T-helper 1 cell (primary cell): ENCODE measurements at places on chromosomes 7 and 10.

GRCh38 chr7:132263151-132263550 is 313.1 kb downstream of the PLXNA4 start:
- no peak for DNase-seq

- no peak for DNase-seq
Measured at GRCh38 chr10:52213321-52213752, 100.7 kb upstream of the DKK1 start.

DNA sequence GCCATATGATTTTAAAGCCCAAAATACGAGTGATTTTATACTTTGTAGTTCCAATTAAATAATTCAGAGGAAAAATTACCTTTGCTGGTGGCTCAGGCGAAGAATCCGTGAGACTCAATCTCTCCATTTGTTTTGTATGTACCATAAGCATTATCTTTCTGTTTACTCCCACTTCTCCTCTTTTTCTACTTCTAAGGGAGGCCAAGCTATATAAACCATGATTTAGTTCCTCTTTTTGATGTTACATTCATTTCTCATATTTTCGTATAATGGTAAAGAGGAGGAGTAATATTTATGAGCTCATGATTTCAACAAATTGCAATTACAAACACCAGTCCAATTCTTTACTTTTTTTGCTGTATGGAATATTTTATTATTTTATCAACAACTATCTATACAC is 50.6 kb upstream of the TES start:
- DNase-seq: no peak

- no peak for DNase-seq
Measured at GRCh38 chr10:102024799-102025198, 31.2 kb downstream of the ARMH3 start.

GRCh38 chr10:95388539-95388938 is 97.7 kb upstream of the PDLIM1 start:
- no peak for DNase-seq

- no peak for DNase-seq
Measured at GRCh38 chr7:30436046-30436445, 42.5 kb downstream of the NOD1 start.

GRCh38 chr10:114195079-114195478 is 15.9 kb downstream of the TDRD1 start:
- DNase-seq: no peak

GRCh38 chr10:132010483-132010882 is 28.8 kb upstream of the BNIP3 start:
- DNase-seq: no peak

- DNase-seq: no peak
Measured at GRCh38 chr10:124614003-124614659, 130.0 kb downstream of the FAM53B start.

GRCh38 chr10:60525716-60526585 is 136.3 kb upstream of the ANK3 start:
- no peak for DNase-seq

GRCh38 chr10:118457824-118458428 is 115.8 kb upstream of the FAM204A start:
- no peak for DNase-seq

GRCh38 chr7:17061443-17061842 is 179.7 kb upstream of the AGR3 start:
- DNase-seq: no peak

- no peak for DNase-seq
Measured at GRCh38 chr7:127905491-127906330, 125.5 kb downstream of the LRRC4 start.

- DNase-seq: no peak
Measured at GRCh38 chr10:98134117-98134430, 383 bp upstream of the R3HCC1L start.

DNA sequence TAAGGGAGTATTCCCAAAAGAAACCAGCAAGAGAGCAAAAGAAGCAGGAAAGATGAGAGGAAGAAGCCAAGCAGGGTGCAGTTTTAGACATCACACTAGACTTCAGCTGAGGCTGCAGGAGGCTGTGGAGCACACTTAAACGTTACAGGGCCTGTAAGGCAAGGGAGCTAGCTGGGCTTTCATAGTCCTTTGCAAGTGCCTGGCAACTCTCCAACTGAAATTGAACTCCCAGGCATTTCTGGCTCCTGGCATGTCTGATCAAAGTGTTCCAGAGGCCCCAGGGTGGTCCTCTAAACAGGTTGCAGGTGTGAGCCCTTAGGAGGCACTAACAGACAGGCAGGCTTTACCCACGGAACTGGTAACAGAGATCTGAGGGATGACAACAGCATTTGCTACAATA is 750.2 kb downstream of the XPNPEP1 start:
- DNase-seq: no peak

DNA sequence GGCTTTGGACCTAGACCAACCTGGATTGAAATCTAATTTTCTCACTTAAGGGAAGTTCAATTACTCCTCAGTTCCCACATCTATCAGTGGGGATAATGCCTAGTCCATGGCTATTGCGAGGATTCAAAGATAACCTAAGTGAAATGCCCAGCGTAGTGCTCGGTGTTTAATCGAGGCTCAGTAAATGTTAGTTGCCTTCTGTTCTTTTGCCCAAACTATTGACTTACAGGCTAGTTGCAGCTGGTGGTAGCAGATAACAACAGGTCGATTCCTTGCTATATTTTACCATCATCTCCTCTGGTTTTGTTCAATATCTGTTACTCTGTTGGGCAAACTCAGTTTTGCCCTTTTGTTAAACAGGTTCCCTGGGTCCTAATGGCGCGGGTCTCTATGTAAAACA is 22.8 kb downstream of the DNAH11 start:
- DNase-seq: no peak

- DNase-seq: no peak
Measured at GRCh38 chr10:101573885-101574753, 13.9 kb downstream of the POLL start.

GRCh38 chr10:7444551-7445121 is 33.8 kb upstream of the SFMBT2 start:
- no peak for DNase-seq

DNA sequence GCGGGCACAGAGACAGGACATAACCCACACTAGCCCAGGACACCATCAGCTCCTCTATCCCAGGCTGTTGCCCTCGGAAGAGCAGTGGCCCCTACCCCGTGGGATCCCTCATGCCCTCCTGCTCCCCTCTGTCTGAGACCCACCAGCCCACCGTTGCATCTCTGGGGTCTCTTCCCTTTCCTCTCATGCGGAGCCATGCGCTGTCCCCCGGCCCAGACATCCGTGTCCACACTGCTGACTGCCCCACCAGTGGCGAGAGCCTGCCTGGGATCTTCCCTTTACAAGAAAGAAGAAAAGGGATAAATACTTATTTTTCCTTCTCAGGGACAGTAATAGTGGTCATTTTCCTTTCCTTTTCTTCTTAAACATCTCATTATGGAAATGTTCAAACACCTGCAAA is 115.4 kb downstream of the WDR37 start:
- DNase-seq: no peak

GRCh38 chr10:95536017-95536416 is 25.2 kb downstream of the SORBS1 start:
- DNase-seq: no peak

GRCh38 chr10:63681993-63682697 is 160.9 kb downstream of the REEP3 start:
- DNase-seq: no peak

GRCh38 chr7:8147760-8148463 is 114.1 kb downstream of the ICA1 start:
- no peak for DNase-seq

GRCh38 chr10:69334302-69335062 is 56.2 kb downstream of the HK1 start:
- no peak for DNase-seq

- no peak for DNase-seq
Measured at GRCh38 chr7:79434867-79435266, 18.6 kb downstream of the MAGI2 start.

- no peak for DNase-seq
Measured at GRCh38 chr10:103859161-103860086, 4.0 kb upstream of the SH3PXD2A start.

- no peak for DNase-seq
Measured at GRCh38 chr7:55032069-55032699, 13.4 kb downstream of the EGFR start.

DNA sequence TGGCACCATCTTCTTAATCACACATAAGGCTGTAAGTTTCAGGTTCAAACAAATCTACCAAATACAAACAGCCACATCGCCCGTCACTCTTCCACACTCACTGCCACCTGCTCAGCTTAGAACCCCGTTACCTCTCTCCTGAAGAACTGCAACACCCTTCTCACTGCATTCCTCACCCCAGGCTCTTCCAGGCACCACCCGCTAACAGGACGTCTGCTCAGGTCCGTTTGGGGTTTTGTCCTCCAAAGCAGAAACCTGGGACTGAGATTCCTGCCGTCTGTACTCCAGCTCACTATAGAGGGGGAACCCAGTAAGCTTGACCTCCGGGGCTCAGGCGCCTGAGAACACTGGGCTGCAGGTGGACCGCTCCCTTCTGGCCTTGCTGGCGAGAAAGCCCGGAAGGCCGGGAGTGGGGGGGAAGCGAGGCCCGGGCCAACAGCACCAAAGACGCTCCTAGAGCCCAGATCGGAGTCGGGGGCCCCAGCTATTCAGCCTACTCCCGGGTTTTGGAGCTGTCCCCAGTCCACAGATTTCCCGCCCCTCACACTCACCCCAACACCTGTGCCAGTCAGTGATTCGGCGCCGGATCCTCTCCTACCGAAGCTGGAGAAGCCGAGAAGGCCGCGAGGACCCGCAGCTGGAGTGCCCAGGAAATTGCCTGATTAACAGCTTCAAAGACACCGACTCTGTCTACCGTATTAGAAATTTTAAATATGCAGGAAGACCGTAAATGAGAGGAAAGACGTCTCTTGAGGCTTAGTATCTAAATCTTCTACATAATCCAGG is at the start of gene AP3M1:
Gene AP3M1, minus strand, starts transcription at position 625 of the 786 bp plus-strand sequence. CDS start 12,449 bp downstream, outside the sequence.
- peak; percentile 84 for DNase-seq

- no peak for DNase-seq
Measured at GRCh38 chr10:43238462-43238861, 28.4 kb downstream of the RASGEF1A start.

- DNase-seq: no peak
Measured at GRCh38 chr10:3828404-3829155, 43.6 kb upstream of the KLF6 start.

- DNase-seq: no peak
Measured at GRCh38 chr7:144713850-144714249, 122.0 kb downstream of the TPK1 start.

DNA sequence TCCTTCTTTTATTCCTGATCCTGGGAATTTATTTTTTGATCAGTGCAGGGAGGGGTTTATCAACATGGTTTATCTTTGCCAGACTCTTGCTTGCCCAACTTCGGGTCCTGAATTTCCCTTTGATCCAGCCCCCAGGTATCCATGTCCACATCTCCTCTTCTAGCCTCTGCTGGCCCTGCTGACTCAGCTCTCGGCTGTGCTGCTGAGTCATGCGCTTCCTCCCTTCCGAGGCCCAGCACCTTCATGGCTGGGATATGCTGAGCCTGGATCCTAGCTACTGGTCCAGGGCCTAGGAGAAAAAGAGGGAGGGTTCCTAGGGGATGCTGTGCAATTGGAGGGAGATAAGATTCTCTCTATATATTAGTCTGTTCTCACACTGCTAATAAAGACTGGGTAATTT is 380.7 kb upstream of the SHH start:
- DNase-seq: no peak

DNA sequence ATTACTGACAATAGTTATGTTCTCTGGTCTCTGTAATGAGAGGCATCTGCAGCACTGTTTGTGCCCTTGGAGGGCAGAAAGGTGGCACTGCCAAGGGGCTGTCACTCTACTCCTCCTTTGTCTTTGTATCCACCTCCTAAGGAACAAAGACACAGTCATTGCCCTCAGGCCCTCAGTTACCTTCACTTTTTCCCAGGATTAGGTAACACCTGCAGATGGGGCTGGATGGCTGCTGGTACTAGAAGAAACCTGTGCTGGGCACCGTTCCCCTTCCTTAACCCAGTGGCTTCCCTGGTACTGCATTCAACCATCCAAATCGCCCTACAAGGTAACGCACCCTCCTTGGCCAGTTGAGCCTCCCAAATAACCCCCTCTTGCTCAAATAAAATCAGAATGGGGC is 246.9 kb upstream of the NEBL start:
- DNase-seq: no peak

DNA sequence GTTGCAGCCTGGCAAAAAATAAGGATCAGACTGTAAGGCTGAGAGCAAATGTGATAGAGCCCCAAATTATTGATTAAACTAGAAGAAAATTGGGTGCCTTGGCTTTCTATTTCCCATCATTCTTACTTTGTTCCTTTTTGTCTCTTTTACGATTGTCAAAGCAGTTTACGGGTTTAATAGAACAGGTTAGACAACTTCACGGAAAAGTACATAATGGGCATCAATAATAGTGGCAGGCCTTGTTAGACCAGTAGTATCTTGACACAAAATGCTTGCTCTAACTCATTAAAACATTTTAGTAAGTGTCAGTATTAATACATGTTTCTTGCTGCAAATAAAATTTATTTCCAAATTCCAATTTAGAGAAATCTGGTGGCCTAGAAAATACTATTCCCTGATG is 14.5 kb upstream of the GGCT start:
- no peak for DNase-seq

- no peak for DNase-seq
Measured at GRCh38 chr7:5678295-5679047, 103.0 kb downstream of the RNF216 start.

DNA sequence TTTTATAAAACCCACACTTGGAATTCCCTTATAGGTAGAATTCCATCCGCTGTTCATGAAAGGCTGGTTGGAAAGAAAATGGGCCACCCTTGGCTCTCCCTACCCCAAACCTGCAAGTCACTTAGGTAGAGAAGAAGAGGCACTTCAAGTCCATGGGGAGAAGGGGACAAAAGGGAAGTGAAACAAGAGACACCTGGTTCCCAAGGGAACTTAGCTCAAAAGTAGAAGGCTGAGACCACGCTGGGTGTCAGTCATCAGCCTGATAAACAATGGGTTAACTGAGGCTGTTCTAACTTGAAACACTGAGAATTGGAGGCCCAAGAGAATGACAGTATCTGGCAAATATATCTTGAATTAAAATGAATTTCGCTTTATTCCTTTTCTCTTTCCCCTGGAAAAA is 330.8 kb upstream of the NFE2L3 start:
- no peak for DNase-seq

- no peak for DNase-seq
Measured at GRCh38 chr10:95466436-95466835, 94.7 kb downstream of the SORBS1 start.

- no peak for DNase-seq
Measured at GRCh38 chr10:121539786-121540185, 58.5 kb downstream of the FGFR2 start.

DNA sequence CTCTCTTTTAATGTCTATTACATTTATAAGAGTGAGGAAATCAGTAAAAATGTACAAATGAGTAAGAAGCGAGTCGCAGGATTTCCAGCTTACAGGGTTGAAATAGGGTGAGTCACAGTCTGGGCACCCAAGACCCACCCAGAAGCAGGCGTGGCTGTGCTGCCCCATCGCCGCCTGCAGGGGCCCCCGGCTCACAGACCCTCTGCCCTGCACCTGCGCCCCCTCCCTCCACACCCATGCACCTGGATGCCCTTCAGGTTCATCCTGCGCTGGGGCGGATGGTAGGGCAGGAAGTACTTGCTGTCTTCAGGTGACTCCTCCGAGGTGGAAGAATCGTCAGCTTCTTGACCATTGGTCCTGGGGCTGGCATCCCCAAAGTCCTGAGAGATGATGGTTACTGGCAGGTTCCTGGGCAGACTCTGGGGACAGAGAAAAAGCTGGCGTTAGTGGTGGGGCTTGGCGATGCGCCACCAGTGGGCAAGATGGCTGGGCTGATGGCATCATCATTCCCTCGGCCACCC is 90.2 kb upstream of the GNA12 start:
- DNase-seq: no peak
